Left renal cortex interstitium (tissue), 4 donors: ENCODE measurements at places on chromosomes 6 and 20.

DNA sequence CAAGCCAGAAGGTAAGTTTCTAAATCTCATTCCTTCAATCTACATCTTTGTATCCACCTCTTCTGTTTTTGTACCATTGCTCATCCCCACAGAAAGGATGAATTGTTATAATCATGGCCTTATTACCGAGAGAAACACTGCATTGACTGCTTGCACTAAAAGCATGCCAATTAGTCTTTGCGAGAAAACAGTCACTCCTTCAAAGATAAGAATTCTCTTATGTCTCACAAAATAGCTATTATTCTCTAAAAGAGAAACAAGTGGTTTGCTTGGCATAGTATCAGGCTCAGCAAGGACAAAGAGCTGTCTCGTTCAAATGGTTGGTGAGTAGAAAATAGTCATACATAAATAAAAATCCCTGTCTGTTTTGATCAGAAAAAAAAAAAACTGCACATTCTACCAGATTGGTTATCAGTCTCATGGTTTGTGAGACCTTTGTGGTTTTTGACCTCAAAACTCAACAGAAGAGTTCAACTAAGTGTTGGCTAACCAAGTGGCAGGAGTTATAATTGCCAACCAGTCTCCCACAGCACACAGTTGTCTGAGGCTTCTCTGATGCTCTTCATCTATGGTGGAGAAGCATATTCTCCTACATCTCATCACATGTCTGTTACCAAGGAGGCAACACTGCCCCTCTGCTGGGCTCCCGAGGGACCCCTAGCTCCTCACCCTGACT, 35.1 kb upstream of the ARMH2 start:
- no peak for DNase-seq

- no peak for DNase-seq
These were observed 15.4 kb downstream of the FNDC1 start for GRCh38 chr6:159184559-159184958.

- no peak for DNase-seq
These were observed 80.4 kb downstream of the RWDD2A start for GRCh38 chr6:83273596-83273995.

DNA sequence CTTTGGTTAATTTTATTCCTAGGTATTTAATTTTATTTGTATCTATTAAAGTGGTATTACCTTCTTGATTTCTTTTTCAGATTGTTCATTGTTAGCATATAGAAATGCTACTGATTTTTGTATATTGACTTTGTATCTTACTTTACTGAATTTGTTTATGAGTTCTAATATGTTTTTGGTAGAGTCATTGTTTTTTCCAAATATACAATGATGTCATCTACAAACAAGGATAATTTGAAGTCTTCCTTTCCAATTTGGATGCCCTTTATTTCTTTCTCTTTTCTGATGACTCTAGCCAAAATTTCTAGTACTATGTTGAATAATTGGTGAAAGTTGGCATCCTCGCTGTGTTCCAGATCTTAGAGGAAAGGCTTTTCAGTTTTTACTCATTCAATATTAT, 43.0 kb upstream of the HMGCLL1 start:
- DNase-seq = no peak

DNA sequence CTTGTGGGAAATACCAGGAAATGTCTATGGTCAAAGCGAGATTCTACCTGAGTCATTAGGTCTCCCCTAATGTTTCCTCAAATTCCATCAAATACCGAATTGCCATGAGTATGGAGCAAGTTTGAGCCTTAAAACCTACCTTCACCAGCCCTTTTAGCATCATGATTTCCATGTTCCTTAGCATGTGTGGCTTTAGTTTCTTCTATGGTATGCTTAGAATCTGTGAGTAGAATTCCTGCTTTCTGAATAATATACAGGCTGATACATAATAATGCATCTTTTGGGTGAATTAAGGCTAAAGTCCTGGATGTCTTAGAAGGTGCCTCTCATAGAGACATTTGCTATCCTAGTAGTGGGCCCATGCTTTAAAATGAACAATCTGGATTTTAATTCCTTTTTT, 32.0 kb downstream of the TSPYL4 start:
- DNase-seq = no peak

GRCh38 chr6:147058786-147059385, 145.3 kb upstream of the STXBP5 start:
- no peak for DNase-seq

GRCh38 chr20:21436205-21436604, 38.9 kb upstream of the NKX2-4 start:
- DNase-seq = no peak
